ENCODE measurements at places on chromosomes 16 and 17.

GRCh38 chr17:17491031-17491471, 5.1 kb downstream of the RASD1 start:
- DNase-seq, result no peak

GRCh38 chr17:78963378-78963777, 16.3 kb downstream of the LGALS3BP start:
- no peak for DNase-seq

- DNase-seq, result no peak
These were observed 606.0 kb upstream of the RBFOX1 start for GRCh38 chr16:6726621-6727020.

GRCh38 chr17:79433379-79433778, 177.5 kb downstream of the RBFOX3 start:
- no peak for DNase-seq

DNA sequence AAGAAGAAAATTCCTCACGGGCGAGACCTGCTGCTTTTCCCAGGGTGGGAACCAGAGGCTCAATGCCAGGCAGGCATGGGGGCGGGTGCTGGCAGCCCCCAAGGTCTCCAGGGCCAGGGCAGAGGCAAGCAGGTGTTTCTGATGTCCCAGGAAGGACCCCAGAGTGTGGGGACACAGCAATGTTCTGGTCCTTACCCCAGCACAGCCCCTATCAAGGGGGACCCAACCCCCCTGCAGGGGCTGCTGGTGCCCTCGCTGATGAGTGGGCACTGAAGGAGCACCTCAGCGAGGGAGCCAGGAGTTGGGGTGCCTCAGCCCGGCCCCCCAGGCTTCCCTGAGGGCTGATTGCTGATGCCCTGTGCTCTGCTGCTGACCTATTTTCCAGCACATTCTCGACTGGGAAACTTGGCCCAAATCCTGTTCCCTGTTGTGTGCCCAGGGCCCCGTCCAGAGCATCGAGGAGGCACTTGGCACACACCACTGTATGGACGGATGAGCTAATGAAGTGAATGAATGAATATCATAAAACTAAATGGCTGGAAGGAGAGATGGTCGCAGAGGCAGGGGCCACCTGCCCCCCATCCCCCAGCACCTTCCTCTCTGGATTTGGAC, 2.8 kb downstream of the DBNDD1 start:
- DNase-seq, result no peak

GRCh38 chr17:16583781-16584180, 14.8 kb upstream of the ZNF287 start:
- no peak for DNase-seq

DNA sequence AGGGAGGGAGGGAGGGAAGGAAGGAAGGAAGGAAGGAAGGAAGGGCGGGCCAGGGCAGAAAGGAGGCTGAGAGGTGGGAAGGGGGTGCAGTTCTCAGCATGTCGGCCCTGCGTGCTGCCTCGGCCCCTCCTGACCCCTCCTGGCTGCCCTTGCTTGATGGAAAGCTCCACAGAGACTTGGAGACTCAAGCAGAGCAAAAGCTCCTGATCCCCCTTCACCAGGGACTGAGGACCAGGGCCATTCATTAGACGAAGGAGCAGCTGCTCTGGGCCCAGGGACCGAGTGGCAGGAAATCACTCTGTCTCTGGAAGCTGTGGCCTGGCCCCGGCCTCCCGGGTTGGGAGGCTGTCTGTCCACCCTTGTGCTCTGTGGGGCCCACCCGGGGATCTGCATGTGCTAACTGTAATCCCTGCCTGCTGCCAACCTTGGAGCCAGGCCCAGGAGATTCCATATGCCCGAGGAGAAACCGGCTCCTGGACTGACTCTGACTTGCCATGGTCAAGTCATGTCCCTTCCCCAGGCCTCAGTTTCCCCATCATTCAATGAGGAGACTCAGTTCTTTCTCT, 27.4 kb upstream of the C1QL1 start:
- DNase-seq, result no peak

DNA sequence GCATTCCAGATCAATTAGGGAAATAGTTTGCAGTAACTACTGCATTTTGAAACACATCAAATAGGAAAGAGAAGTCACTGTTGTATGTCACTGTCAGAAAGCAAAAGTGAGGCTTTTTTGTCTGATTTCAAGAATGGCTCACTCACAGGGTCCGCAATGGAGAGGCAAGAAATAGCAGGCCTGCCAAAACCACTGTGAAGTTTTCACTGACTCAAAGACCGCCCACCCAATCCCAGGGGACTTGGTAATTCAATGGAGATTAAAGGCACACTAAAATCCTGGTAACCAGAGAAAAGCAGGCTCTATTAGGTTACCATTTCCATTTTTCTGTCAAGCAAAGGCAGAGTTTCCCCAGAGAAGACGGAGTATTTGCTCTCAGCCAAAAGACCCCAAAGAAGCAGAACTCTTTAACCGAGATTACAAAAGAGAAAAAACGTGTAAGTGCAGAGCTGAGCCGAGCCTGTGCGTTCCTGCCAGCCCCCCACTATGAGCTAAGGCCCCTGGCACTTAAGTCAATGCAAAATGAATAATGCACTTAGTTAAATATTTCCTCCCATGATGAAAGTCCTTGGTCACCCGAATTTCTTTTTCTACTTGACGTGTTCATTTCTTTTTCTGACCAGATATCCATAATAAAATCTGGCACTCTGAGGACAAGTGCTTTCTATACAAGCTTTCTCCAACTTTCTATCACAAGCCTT, 57.0 kb downstream of the FOXL1 start:
- no peak for DNase-seq

- no peak for DNase-seq
These were observed 119.2 kb downstream of the METRNL start for GRCh38 chr17:83198366-83199341.

GRCh38 chr17:16106161-16106891, 106.7 kb downstream of the TTC19 start:
- DNase-seq, result no peak

DNA sequence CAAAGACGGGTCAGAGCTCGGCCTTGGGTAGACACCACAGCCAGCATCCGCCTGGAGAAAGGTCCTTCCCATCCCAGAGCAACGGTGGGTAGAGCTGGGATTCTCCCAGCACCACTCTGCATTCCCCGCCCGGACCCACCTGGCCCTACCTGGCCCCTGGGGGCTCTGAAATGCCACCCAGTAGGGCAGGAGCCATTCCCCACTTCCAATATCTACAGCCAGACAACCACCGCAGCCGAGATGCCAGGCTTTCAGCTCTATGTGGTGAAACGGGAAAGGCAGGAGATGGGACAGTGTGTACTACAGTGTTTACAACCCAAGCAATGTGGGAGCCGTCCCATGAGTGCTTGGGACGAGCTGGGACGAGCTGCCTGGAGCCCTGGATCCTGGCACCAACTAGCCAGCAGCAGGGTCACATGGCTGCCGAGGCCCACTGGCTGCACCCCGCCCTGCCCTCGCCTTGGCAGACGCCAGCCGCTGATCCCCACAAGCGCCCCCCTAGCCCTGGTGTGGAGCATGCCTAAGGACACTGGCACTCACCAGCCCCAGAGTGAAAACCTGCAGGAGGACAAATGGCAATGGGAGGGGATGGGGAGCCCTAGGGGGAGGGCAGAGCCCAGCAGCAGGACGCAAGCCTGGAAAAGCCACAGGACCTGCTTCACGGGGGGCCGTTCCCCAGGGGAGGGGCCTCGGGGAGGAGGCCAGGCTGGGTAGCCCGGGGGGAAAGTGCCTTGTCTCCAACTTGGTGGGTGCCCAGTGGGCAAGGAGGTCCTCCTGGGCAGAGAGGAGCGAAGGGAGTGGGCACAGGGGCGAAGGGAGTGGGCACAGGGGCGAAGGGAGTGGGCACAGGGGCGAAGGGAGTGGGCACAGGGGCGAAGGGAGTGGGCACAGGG, 13.5 kb downstream of the TMC6 start:
- DNase-seq, result no peak

- DNase-seq, result no peak
These were observed 58.3 kb downstream of the VPS35L start for GRCh38 chr16:19613834-19614233.

DNA sequence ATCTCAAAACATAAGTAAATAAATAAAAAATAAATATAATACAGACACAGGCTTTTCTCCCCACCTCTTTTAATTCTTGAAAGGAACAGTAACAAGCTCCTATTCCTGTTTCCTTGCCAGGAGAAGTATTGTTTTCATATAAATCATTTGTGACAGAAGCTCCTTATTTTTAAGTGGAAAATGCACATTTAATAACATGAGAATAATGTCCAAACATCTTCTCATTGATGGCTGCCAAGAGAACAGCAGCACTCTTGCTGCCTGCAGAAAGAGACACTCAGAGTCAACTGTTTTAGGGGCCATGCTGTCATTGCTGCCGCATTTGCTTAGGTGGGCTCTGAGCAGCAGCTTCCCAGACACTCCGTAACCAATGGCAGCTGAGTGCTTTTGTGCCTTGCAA, 580.1 kb downstream of the WWOX start:
- no peak for DNase-seq

DNA sequence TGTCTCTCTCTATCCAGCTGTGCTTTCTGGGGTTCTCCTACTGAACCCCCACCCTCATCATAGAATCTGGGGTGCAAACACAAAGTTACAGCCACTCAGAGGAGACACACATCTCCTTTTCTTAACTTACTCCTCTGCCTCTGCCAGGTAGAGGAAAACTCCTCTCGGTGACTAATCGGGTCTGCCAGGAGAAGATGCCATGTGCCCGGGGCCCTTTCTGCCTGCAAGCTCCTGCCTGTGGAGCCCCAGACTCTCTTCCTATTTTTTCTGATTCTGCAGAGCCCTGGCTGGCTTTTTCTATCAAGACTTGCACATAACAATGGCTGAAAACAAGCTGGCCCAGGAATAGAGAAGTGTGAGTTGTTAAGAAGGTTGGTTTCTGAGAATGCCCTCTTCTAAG, 10.4 kb downstream of the SLC6A4 start:
- no peak for DNase-seq

DNA sequence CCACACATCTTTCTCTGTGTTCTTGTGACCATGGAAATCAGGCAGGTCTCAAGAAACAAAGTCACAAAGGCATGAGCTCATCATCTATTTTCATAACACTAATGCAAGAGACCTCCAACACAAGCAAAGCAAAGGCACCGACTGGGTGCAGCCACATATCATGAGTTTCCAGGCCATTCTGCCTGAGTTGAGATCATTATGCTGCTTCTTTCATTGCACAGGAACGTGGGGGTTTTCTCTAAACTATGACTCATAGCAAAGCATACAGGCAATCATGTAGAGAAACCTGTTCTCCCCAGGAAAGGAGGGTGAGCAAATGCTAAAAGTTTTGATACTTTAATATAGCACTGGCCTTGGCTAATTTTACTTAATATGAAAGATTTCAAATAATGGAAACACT, 60.7 kb downstream of the GRIN2A start:
- DNase-seq, result no peak

- DNase-seq, result no peak
These were observed 259.0 kb downstream of the CPPED1 start for GRCh38 chr16:12544477-12545296.

DNA sequence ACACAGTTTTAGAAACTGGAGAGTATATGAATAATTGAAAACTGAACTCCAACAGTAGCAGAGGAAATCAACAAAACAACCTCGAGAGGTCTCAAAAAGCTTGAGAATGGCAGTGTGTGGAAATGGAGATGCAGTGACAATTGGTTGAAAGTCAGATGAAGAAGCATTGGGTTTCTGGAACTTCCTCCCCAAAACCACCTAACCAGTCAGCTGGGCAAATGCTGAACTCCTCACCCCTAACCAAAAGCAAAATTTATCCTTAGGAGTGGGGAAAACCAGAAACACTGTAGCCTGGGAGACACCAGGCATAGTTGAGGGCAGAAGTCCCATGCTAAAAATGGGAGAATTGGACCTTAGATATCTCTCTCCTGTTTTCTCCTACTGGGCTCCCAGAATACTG, 109.9 kb downstream of the TANC2 start:
- DNase-seq, result no peak

DNA sequence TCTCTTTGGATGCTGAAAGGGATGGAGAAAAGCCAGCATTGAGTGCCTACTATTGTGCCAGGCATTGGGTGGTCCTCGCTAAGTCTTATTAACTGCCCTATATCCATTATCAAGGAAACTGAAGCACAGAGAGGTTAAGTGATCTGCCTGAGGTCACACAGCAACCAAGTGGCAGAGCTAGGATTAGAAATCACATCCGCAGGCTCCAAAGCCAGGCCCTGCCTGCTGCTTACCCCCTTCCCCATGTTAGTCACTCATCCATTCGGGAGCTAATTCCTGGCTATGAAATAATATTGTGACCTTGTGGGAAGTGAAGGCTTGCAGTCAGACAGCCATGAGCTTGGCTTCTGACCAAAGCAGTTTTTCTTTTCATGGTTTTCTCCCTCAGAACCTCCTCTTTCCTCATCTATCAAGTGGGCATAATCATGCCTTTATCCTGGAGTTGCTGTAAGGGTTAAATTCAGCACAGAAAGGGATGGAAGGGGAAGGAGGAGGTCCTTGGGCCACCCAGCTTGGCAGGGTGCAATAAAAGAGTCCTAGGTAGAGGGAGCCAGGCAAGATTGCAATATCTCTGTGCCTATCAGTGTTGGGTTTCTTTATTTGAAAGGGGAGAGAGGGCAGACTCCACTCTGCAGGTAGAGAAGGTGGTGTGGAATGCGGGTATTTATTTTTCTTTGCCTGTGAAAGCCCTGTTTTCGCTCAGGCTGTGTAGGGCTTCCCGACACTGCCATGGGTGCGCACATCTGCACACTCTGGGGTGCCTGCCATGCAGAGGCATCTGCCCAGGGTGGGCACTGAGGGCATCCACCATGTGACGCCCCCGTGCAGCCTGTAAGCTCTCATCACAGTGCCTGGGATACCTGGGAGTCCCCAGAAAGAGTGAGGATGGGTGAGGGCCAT, 11.3 kb downstream of the RAI1 start:
- no peak for DNase-seq

GRCh38 chr17:68733241-68734176, 132.3 kb upstream of the FAM20A start:
- DNase-seq, result no peak

DNA sequence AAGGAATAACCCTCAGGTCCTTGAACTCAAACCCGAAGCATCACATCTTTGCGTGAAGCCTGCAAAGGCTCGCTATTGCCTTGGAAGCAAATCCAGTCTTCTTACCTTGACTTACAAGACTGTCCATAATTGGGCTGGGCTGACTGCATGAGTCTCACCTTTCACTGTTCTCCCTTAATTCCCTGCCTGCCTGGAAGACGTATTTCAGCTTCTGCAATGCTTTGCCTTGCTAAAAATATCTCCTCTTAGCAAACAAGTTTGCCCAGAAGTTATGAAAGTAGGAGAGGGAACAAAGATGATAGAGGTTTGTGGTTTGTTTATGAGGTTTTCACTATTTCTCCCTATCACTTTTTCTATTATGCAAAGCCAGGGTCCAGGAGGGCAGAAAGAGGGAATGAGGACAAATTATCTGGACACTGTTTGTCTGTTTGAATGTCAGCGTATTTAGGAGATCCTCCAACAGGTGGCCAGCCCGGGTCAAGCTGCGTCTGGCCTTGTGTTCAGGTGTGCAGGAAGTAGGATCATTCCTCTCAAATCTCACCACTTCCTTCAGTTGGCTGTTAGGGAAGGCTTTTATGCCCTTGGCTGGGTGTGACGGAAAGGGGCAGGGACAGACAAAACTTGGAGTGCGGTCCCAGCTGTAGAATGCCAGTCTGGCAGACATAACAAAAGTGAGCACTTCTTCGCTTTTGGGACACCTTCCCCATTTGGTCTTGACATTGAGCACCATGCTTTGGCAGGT, 488.9 kb downstream of the CDH13 start:
- DNase-seq, result no peak
